Brain pericyte (primary cell): ENCODE measurements at places on chromosomes 12 and 14.

DNA sequence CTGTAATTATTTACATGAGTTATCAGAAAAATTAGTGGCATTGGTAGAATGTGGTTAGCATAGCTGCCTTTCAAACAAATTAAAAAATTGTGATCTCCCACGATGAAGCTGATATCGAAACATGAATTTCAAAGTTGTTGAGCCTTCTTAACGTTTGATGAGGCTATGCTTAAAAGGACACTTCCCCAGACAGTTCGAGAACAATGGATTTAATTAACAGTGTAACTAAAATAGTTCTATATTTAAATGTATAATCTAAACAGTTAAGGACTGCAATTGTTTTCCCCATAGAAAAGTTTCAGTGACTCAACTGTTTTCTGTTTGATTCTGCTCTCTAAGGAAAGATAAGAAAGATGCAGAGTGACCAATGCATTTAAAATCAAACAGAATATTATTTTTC, 1.6 kb downstream of the CLEC2B start:
- no peak for DNase-seq

- no peak for DNase-seq
Measured at GRCh38 chr12:54140588-54141388, 48.0 kb downstream of the SMUG1 start.

DNA sequence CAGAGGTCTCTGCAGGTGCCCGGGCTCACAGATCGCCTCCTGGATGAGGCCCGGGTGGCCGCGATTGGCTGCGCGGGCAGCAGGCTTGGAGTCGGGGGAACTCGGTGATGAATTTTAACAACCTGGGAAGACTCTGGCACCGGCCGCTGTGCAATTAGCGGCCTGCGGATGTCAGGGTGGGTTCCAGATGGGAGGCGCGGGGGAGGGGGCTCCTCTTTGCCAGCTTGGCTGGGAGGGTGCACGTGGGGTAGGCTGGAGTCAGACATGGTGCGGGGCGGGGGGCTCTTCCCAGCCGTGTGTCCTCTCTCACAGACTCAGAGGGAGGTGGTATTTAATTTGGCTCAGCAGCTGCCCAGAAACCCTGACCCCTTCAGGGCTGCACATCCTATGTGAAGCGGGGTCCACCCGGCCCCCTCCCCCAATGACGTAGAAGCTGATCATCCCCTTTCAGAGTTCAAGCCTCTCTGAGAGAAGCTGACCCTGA, 81.4 kb downstream of the KIF26A start:
- no peak for DNase-seq

DNA sequence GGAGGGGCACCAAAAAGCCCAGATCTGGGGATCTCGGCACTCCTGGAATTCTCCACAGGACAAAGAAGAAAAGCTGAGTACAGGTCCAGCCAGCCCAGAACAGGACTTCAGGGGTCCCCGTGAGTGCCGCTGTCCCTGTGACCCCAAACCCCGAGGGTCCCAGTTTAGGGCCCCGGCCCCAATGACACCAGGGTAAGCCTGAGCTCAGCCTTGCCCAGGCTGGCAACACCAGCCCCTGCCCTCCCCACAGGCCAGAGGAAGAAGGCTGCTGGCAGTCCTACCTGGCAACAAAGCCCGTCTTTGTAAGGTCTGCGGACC, 1.8 kb downstream of the CDK2AP1 start:
- no peak for DNase-seq

DNA sequence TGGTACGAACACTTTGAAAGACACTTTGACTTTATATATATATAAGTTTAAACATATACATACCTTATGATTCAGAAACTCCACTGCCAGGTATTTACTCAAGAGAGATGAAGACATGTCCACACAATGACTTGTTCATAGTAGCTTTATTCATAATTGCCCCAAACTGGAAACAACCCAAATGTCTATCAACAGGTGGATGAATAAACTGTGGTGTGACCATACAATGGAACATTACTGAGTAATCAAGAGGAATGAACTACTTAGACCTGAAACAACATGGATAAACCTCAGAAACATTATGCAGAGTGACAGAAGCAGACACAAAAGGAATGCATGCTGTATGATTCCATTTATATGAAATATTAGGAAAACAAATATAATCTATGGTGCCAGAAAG, 71.1 kb downstream of the PPP1R36 start:
- no peak for DNase-seq

DNA sequence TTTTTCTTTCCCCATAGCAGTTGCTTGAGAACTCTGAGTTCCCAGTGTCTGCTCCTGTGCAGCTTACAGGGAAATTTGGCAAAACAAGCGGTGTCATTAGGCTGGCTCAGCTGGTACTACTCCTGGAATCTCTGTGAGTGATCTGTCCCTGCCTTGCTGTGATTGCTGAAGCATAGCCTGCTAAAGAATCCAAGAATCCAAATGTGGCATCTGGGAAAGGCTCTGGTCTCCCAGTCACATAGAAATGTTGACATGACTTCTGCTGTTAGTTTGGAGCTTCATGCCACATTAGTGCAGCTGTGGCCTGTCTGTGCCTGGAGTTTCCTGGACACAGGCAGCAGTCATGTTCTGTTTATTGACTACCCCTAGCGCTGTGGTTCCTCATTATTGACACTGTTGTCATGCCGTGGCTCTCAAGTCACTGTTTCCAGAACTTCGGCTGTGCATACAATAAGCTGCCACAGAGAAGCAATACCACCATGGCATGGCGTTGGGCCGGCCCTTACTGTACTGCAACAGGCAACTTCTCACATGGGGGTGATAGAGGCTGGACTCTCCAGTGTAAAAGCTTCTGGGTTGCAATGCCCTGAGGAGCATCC, 166.8 kb downstream of the MYRFL start:
- no peak for DNase-seq

GRCh38 chr12:44812062-44812461, 64.1 kb downstream of the NELL2 start:
- no peak for DNase-seq

- no peak for DNase-seq
Measured at GRCh38 chr12:46263140-46264016, 5.5 kb downstream of the SLC38A1 start.

- DNase-seq: no peak
Measured at GRCh38 chr14:51573607-51574006, 78.1 kb upstream of the FRMD6 start.

GRCh38 chr12:59119676-59120075, 199.4 kb upstream of the LRIG3 start:
- no peak for DNase-seq

DNA sequence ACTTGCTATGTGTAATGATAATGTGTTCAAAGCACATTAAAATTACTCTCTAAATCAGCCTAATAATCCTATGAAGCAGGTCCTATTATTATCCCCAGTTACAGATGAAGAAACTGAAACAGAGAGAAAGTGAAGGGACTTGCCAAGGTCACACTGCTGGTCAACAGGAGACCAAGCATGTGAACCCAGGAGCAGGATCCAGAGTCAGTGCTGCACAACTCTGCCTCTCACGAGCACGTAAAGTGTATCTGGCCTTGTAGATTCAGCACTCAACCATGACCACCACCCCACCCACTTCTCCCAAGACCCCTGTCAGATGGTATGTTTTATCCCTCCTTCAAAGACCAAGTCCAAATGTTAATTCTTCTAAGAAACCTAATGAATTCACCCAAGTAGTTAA, 100.7 kb downstream of the TTC7B start:
- no peak for DNase-seq

GRCh38 chr14:95290871-95291431, 28.8 kb downstream of the CLMN start:
- DNase-seq: no peak

DNA sequence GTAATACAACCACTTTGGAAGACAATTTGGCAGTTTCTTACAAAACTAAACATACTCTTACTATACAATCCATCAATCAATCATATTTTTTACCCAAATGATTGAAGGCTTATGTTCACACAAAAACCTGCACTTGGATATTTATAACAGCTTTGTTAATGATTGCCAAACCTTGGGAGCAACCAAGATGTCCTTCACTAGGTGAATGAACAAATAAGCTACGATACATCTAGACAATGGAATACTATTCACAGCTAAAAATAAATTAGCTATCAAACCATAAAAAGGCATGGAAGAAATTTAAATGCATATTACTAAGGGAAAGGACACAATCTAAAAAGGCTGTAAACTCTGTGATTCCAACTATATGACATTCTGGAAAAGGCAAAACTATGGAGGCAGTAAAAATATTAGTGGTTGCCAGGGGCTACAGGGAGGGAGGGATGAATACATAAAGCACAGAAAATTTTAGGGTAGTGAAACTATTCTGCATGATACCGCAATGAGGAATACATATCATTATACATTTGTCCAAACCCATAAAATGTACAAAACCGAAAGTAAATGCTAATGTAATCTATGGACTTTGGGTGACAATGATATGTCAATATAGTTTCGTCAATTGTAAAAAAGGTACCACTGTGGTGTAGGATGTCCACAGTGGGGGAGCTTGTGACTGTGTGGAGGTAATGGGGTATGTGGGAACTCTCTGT, 70.5 kb downstream of the GPR65 start:
- DNase-seq: no peak

- DNase-seq: no peak
Measured at GRCh38 chr12:42382013-42382696, 56.2 kb downstream of the PPHLN1 start.

DNA sequence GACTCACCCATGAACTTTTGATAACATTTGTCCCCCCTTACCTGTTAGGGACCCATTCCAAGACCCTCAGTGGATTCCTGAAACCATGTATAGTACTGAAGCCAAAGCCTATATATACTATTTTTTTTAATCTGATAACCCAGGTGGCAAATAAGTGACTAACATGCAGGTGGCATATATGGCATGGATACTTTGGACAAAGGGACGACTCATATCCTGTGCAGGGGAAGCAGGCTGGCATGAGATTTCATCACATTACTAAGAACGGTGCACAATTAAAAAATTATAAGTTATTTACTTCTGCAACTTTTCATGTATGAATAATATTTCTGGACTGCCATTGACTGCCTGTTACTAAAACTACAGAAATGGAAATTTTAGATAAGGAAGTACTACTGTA, 880.1 kb upstream of the FBXO33 start:
- no peak for DNase-seq

DNA sequence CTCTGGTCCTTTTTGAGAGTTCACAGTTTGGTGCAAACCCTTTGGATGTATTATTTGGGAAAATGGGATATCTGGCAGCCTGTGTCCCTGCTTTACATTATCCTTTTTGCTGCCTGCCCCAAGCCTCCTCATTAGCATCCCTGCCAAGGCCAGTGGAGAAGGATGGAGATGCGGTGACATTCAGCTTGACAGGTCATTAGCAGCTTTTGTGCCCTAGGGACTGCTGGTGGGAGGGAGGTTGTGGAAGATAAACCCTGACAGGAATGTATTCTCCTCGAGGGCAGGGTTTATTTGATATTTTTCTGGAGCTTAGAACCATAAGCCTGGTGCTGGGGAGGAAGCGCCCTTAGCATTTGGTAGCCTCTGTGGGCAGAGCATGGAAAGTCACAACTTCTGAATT, 49.3 kb downstream of the PTPN11 start:
- no peak for DNase-seq

GRCh38 chr14:38716926-38717325, 386.1 kb downstream of the SEC23A start:
- no peak for DNase-seq

- DNase-seq: no peak
Measured at GRCh38 chr14:33646692-33647260, 304.1 kb downstream of the EGLN3 start.

DNA sequence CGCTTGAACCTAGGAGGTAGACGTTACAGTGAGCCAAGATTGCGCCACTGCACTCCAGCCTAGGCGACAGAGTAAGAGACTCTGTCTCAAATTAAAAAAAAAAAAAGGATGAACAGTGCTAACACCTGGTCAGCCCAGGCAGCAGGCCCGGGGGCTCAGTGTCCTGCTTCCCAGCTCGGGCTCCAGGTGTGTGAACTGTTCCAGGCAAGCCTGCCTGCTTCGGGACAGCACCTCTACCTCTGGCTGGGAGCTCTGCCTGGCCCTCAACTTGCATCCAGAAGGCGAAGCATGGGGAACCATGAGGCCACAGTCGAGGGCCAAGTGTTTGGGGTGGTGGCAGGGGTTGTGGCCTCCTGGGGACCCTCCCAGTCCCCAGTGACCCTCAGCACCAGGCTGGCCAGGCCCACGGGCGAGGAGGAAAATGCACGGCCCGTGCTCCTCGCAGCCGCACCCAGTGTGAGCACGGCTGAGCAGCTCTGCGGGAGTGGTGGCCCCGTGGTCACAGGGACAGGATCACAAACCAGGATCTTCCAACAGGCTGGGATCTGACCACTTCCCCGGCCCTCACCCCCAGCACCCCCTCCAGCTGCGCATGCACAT, 15.5 kb downstream of the CDCA4 start:
- no peak for DNase-seq
